ENCODE measurements at places on chromosomes 2 and 18. TPM values are rescaled to one million over a fixed set of nuclear protein-coding genes. Genes with fewer than 3 reads are reported as not detected.
A peak's percentile ranks its signal among the peaks of the same experiment; 100 is the strongest.

Gene TLX2
- not detected for total RNA-seq

DNA sequence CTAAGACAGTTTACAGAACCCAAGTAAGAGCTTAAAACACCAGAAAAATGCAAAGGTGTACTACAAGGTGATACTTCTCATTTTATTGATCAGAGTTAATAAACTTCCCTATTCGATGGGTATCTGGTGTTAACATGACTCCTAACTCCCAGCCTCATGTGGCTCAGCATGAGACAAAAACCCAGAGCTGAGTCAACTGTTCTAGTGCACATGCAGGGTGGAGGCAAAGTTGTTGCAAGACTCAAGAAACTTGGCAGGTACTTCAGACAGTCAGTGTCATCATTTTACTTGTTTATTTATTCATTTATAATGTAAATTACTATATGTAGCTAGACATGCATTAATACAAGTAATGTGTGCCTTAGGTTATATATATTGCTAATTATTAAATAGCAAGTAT is 216.6 kb upstream of the DSEL start:
- no peaks in the 10 kb centered on the region for H3K4me1 ChIP-seq
- H3K4me3 ChIP-seq = no peak overlapping the region
- no peaks in the 10 kb centered on the region for H3K36me3 ChIP-seq
- H3K27me3 ChIP-seq = no peaks in the 10 kb centered on the region
- DNase-seq = no peak

Gene MEP1B
- not detected for total RNA-seq

Gene HOXD4
- total RNA-seq = not detected

DNA sequence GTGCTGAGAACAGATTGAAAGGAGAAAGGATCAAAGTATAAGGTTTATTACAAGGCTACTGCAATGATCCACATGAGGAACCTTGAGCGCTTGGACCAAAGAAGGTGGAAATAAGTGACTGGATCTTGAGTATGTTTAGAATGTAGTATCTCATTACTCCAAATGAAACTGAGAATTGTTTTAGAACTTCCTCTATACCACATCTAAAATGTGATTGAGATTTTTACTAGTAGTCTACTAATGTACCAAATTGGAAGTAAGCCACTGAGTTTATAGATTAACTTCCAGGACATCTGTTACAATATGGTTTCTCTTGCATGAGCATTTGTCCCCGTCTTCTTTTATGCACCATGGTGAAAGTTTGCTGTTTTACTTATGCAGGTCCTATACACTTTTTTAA is 300.5 kb downstream of the SUCLG1 start:
- H3K4me1 ChIP-seq = no peaks in the 10 kb centered on the region
- H3K4me3 ChIP-seq = no peak overlapping the region
- H3K27me3 ChIP-seq = no peaks in the 10 kb centered on the region
- no peak for DNase-seq
- H3K27ac ChIP-seq = no peak overlapping the region
- H3K36me3 ChIP-seq = no peaks in the 10 kb centered on the region

Gene GCG
- total RNA-seq = not detected

DNA sequence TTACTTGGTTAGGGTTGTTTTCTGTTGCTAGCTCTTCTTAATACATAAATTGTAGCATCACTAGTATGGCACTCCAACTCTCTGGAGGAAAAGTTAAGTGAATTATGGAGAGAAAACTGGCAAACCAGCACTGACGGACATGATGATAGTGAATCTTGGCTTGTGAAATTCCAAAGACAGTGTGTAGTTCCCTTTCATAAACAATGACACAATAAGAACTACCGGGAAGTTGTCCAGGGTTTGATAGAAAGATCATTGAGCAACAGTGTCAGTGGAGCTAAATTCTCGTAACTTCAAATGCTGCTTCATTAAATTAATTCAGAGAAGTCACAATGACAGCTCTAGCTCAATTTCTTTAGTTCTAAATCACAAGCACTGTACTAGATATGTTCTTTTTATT is 66.5 kb downstream of the RIT2 start:
- no peak overlapping the region for H3K4me3 ChIP-seq
- no peak for DNase-seq
- H3K36me3 ChIP-seq = no peaks in the 10 kb centered on the region

- H3K27ac ChIP-seq = peak overlapping the region; percentile 100
- H3K4me3 ChIP-seq = peak overlapping the region; percentile 97
- H3K4me1 ChIP-seq = peaks cover 44% of the 10 kb centered on the region
- DNase-seq = peak; percentile 50
- H3K36me3 ChIP-seq = no peaks in the 10 kb centered on the region
- no peaks in the 10 kb centered on the region for H3K27me3 ChIP-seq
Observed at GRCh38 chr2:28390241-28390745, 2.4 kb upstream of the FOSL2 start.

Gene SLC66A2
- 30.4 TPM for total RNA-seq

DNA sequence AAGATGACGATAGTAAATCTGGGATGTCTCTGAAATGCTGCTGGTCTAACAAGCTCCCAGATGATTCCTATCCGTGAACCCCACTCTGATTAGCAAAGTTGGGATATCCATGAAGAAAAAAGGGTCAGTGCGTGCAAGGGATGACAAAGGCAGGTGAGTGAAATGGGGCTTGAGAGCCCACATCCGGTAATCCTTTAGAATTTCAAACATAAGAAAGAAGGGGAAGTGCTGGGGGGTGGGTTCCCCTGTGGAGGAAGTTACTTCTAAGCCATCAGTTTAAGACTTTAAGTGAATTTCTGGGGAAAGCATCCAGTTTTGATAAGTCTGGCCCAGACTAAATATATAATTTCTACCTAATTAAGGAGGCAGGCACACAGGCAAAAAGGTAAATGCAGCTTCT is 209.5 kb downstream of the DPP10 start:
- H3K4me1 ChIP-seq = no peaks in the 10 kb centered on the region
- DNase-seq = no peak
- no peaks in the 10 kb centered on the region for H3K36me3 ChIP-seq

Gene MALL
- 534 TPM for total RNA-seq

GRCh38 chr2:45218931-45219339 is 209.7 kb upstream of the SIX2 start:
- H3K27me3 ChIP-seq = peaks cover 18% of the 10 kb centered on the region
- peaks cover 24% of the 10 kb centered on the region for H3K4me1 ChIP-seq
- no peak overlapping the region for H3K27ac ChIP-seq
- DNase-seq = no peak

- H3K27ac ChIP-seq = no peak overlapping the region
- H3K4me1 ChIP-seq = peaks cover 34% of the 10 kb centered on the region
- no peaks in the 10 kb centered on the region for H3K27me3 ChIP-seq
- no peak overlapping the region for H3K4me3 ChIP-seq
- no peak for DNase-seq
Observed at GRCh38 chr2:46963210-46963609, 47.6 kb upstream of the MCFD2 start.

Gene GALNT3
- total RNA-seq = 28.4 TPM

GRCh38 chr2:65465857-65466256 is 33.5 kb upstream of the SPRED2 start:
- DNase-seq = no peak
- no peak overlapping the region for H3K4me3 ChIP-seq
- no peaks in the 10 kb centered on the region for H3K4me1 ChIP-seq
- H3K27ac ChIP-seq = no peak overlapping the region

- peaks cover 5% of the 10 kb centered on the region for H3K4me1 ChIP-seq
- no peak overlapping the region for H3K4me3 ChIP-seq
- H3K27ac ChIP-seq = no peak overlapping the region
- H3K27me3 ChIP-seq = peaks cover 14% of the 10 kb centered on the region
Observed at GRCh38 chr2:26732446-26732845, 31.6 kb upstream of the SLC35F6 start.

Gene COL3A1
- 67.2 TPM for total RNA-seq

Gene TSPYL6
- total RNA-seq = not detected

- DNase-seq = no peak
- no peak overlapping the region for H3K4me3 ChIP-seq
- H3K27ac ChIP-seq = no peak overlapping the region
- peaks cover 13% of the 10 kb centered on the region for H3K4me1 ChIP-seq
Observed at GRCh38 chr2:239500574-239501550, 100.0 kb upstream of the HDAC4 start.

GRCh38 chr2:15354596-15355366 is 206.4 kb downstream of the NBAS start:
- no peak overlapping the region for H3K27ac ChIP-seq
- no peaks in the 10 kb centered on the region for H3K4me1 ChIP-seq
- no peak for DNase-seq
- peaks cover 78% of the 10 kb centered on the region for H3K36me3 ChIP-seq
- no peak overlapping the region for H3K4me3 ChIP-seq
